NCI-H1105 (cell line): ENCODE measurements at places on chromosomes 2 and 18.

- no peak for DNase-seq
These were observed 592.3 kb upstream of the ID2 start for GRCh38 chr2:8089596-8089995.

- no peak for DNase-seq
These were observed 360.2 kb downstream of the SETBP1 start for GRCh38 chr18:45040879-45041278.

DNA sequence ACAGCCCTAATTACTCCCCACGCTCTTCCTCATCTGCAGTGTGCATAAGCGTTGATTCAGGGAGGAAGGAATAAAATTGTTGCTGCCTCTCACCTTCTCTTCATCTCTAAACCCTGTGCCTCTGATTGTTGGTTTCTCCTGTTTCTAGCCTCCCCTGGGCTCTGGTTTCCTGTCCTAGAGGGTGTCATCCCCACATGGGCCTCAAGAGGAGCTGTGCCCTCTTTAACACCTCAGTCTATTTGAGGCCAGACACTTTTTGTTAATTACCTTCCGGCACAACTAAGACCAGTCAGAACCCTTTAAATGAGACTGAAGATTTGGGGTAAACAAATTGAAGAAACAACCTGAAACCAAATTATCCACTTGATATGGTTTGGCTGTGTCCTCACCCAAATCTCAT, 9.7 kb downstream of the CTAGE1 start:
- DNase-seq, result no peak

- no peak for DNase-seq
These were observed 14.6 kb upstream of the MCM6 start for GRCh38 chr2:135890835-135891234.

- DNase-seq, result no peak
These were observed 279.9 kb upstream of the NCKAP5 start for GRCh38 chr2:133848111-133848649.

DNA sequence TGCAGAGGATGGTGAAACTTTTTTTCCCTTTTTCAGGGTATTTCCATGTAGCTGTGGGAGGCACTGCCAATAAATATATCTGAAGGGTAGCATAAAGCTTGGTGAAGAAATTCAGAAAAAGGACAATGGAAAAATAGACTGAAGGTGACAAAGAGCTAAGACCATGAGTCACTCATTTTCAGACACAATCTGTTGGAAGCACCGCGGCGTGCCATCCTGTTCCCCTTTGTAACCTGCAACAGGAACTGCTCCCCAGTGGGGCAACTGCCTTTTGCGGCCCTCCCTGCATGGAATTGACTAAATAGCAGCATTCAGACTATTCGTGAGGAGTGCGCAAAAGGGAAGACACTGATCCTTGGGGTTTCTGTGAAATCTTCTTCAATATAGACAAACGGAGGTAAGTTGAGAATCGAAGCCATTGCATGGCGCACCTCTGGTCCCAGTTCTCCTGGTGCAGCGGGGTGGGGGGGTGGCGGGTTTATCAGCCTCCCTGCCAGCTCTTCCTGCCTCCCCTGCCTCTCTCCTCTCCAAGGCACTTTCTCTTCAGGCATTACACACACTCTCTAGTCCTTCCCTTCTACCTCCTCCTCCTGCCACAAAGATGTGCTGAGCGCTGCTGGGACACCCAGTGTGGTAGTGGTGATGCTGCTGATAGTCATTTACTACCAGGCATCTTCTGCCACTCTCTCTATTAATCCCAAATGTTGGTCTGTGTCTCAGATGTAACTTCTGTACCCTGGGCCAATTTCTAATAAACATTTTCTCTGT, 126.2 kb upstream of the TMEM200C start:
- no peak for DNase-seq

DNA sequence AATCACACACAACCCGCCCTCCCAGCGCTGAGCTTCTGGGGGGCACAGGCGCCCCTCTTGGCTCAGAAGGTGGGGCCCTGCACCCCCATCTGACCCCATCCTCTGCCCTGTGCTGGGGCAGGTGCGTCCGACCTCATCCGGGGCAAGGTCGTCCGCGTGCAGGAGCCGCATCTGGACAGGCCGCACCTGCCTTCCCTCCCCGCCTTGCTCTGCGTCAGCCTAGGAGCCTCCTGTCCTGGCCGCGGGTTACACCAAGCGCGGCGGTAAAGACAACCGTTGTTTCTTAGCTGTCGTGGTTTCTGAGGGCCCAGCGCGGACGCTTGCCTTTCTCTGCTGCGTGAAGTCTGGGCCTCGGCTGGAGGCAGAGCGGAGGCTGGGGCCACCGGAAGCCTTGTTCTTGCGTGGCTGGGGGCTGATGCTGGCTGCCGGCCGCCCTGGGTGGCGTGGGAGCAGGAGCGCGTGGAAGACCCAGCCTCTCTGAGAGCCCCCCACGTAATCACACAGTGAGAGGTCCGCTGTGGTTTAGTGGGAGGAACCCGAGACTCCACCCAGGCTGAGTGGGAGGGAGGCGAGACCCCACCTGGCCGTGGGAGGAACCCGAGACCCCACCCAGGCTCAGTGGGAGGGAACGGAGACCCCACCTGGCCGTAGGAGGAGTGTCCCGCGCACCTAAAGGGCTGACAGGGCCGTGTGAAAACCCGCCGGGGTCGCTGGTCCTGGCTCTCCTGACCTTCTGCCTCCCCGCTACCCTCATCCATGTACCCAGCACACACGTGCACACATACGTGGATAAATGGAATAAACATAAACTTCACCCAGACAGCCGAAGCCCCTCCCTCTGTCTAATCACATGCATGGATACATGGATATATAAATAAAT, 51.8 kb downstream of the KCNG2 start:
- DNase-seq, result no peak
